ENCODE measurements at places on chromosomes 16 and 17.

GRCh38 chr17:1035546-1036170 lies 38.7 kb downstream of the TIMM22 start:
- no peak for DNase-seq

DNA sequence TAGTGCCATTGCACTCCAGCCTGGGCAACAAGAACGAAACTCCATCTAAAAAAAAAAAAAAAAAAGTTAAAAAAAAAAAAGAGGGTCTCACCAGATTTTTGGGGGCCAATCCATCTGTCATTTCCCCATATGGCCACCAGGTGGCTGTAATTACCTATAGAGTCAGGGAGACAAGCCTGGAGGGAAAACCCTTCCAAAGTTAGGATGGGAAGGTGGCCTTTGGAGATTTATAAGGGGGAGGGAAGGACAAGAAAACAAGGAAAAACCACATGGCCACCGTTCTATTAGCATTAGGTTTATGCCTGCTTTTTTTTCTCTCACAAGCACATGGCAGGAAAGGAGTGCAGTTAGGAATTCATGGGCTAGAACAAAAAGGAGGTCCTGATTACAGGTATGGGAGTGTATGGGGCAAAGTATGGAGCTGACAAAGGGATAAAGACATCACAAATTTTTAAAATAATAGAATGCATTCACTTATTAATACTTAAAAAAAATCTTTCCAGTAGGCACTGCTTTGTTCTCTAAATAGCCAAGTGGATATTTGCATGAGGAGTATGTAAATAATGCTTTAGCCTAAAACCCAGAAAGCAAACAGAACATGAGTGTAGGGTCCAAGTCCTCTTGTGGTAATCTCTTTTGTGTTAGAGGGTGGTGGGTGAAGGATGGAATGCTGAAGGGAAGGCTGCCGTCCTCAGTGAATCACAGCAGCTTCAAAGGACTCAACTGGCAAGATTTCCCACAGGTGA lies 5.1 kb downstream of the CYB5D1 start:
- peak; percentile 27 for DNase-seq

DNA sequence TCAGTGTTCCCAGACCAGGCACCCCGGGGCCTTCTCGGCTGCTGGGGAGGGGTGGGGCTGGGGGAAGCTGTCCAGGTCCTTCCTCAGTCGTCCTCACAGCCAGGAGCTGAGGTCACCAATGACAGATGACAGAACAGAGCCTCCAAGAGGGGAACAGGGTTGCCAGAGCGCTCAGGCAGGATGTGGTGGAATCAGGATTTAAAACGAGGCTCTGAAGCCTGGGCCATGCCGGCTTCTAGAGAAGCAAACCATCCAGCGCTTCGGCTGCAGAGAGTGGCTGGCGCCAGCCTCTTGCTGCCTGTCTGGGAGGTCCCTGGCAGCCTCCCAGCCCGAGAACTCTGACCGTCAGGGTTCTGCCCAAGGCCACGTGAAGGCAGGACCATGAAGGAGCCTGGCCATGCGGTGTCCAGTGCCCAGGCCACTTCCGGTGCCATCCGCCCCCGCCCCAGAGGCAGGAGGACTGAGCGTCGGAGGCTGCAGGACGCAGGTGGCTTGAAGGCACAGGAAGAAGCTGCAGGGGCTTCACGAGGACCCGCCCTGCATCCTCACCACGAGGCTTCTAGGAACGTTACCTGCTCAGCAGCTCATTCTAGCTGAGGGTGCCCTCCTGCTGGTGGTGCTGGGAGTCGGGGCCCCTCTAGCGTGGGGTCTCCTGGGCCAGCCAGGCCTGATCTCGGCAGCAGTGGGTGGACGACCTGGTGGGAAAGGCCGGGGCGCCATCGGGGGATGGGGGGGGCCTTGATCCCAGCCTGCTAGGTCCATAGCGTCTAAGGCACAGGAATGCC lies 78.5 kb downstream of the KLHDC4 start:
- DNase-seq: no peak

GRCh38 chr16:66057057-66057456 lies 309.4 kb upstream of the CDH5 start:
- no peak for DNase-seq

DNA sequence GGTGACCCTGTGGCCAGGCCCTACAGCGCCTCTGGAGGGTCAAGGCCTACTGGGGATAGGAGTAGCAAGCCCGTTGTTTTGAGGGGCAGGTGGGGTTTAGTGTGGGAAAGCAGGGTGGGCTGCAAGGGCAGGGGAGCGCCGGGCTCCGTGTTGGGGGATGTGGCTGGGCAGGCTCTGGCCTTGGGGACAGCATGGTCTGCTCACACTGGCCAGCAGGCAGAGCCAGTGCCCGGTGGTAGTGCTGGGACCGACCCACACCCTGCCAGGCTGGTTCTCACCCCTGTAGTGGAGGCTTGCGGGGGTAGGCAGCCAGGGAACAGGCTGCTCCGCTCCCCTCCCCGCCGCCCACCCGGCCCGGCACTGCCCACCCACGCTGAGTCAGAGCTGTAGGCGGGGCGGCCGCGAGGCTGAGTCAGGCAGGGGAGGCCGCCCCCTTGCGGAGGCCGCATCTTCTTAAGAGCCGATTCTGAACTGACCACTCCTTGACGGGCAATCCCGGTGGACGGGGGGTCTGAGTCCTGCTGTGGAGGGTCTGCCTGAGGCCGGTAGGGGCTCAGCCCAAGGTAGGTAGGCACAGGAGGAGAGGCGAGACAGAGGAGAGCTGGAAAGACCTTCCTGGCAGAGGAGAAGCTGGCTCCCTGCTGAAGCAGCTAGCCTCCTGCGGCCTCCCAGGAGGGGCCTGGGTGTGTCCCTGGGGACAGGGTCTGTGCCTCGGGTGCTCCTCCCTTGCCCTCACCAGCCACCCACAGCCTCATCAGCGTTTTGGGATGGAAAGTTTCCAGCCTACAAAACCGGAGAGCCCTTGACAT lies 62.4 kb downstream of the BAIAP2 start:
- DNase-seq: peak; percentile 74

GRCh38 chr16:11007714-11008280 lies 63.4 kb downstream of the CLEC16A start:
- DNase-seq: no peak

DNA sequence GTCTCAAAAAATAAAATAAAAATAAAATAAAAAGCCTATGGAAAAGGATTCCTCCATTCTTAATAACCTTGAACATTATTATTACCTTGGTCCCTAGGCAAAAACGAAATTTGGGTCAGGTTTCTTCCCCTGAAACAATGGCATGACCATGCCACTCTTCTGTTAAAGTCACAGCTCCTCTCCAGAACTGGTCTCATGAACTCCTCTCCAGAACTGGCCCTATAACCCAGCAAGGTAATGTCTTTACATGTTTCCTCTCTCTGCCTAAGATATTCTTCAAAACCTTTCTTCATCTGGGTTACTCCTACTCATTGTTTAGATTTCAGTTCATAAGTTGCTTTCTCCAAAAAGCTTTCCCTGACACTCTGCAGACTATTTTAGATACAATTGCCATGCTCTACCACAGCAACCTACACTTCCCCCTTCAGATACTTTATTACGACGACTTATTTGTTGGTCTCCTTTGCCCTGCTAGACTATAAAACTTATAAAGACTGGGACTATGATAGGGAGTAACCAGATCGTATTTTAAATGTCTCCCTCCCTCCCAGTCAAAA lies 13.5 kb downstream of the TRIM37 start:
- DNase-seq: no peak
